ENCODE measurements at places on chromosomes 6 and 20.

DNA sequence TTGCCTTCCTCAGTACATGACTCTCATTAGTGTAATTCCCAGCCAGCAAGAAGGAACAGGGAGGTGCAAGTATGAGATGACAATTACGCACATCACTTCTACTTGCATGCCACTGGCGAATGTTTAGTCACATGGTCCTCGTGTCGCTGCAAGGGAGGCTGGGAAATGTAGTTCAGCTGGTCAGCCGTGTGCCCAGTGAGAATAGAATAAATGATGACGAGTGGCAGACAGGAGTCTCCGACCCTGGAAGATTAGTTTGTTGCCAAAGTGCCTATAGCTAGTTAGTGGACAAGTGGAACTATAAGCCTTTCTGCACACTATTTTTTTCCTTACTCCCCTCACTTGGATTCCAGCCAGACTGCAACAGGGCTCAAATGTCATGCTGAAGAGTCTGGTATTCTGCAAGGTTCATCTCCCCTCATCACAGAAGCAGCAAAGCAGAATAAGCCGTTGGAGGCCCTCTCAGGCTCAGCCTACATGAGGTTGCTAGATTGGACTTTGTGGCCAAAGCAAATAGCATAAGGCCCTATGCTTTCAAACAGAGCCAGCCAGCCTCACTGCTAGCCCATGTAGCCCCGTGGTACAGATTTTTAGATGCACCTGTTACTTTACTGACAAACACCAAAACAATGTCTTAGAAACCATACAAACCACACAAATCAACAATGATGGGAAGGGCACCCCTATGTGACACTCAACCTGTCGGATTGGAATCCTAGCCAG, 9.7 kb downstream of the LINC00237 start:
- DNase-seq, result no peak

DNA sequence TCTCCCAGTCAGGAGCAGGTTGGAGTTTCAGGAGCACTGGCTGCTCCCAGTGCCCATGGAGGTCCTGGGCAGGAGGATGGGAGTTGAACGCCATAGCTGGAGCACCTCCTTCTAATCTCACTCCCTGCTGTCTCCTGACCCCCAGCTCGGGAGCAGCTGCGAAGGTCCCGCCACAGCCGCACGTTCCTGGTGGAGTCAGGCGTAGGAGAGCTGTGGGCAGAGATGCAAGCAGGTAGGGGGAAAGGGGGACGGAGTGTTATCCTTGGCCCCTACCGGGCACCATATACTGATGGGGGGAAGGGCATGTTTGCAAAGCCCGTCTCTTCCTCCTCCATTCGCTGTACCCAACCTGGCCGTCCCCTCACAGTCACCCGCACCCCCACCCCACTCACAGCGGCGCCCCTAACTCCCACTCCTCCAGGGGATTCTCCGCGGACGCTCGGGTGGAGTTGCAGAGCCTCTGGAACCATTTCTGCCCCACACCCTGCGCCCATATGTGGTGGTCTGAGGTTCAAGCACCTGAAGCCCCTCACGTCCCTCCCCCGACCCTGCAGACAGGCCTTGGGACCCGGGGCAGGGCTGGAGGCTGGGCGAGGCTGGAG, 16.7 kb downstream of the HSPA12B start:
- DNase-seq, result no peak

DNA sequence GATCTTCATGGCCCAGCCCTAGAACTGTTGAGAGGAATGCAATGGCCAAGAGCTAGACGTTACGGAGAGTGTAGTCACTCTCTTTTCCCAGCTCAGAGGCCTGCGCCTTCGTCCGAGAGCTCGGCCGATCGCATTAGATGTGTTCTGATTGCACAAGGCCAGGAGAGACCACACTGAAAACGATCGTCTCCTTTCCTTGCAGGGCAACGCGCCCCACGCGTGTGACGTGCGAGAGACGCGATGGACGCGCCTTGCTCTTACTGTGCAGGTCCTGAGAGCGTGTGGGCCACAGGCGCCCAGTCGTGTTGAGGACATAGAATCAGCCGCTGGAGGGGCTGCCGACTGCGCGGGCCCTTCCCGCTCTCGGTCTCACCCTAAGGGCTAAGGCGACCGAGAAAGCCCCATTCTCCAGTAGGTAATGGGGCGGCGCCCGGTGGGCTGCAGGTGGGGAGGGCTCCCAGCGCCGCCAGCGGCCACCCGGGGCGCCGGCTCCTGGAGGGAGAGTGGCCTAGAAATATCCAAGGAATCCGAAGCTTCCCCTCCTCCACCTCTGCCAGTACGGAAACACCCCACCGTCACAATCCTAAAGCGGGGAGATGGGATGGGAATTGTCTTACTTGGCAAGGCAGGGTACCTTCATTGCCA, 26.9 kb downstream of the TFAP2B start:
- no peak for DNase-seq

GRCh38 chr20:2320813-2321658, 25.2 kb downstream of the TGM3 start:
- no peak for DNase-seq
